ENCODE measurements at places on chromosomes 7 and 10. TPM values are rescaled to one million over a fixed set of nuclear protein-coding genes. Genes with fewer than 3 reads are reported as not detected.

TAS2R3 gene
- 1.2 TPM for polyA plus RNA-seq

NDUFB8 gene
- polyA plus RNA-seq: 169 TPM

EGR2 gene
- 4.7 TPM for polyA plus RNA-seq

BLNK gene
- 53.6 TPM for polyA plus RNA-seq

SYNPO2L gene
- polyA plus RNA-seq: 1.6 TPM

FOXP2 gene
- 7.4 TPM for polyA plus RNA-seq

HOXA11 gene
- 32.2 TPM for polyA plus RNA-seq

RNF133 gene
- 0.18 TPM for polyA plus RNA-seq

MLXIPL gene
- polyA plus RNA-seq: 4.8 TPM

KCNIP2 gene
- polyA plus RNA-seq: 6.2 TPM

CTBP2 gene
- 83.5 TPM for polyA plus RNA-seq

ASAH2 gene
- polyA plus RNA-seq: 6.8 TPM

FBXL13 gene
- 4.3 TPM for polyA plus RNA-seq

- no peak for DNase-seq
These were observed 774.1 kb upstream of the AUTS2 start for GRCh38 chr7:68823996-68824780.

GRCh38 chr10:93498166-93498565 is 1.8 kb downstream of the CEP55 start:
- no peak for DNase-seq

GRCh38 chr7:133845005-133845404 is 282.1 kb upstream of the LRGUK start:
- DNase-seq: no peak

DNA sequence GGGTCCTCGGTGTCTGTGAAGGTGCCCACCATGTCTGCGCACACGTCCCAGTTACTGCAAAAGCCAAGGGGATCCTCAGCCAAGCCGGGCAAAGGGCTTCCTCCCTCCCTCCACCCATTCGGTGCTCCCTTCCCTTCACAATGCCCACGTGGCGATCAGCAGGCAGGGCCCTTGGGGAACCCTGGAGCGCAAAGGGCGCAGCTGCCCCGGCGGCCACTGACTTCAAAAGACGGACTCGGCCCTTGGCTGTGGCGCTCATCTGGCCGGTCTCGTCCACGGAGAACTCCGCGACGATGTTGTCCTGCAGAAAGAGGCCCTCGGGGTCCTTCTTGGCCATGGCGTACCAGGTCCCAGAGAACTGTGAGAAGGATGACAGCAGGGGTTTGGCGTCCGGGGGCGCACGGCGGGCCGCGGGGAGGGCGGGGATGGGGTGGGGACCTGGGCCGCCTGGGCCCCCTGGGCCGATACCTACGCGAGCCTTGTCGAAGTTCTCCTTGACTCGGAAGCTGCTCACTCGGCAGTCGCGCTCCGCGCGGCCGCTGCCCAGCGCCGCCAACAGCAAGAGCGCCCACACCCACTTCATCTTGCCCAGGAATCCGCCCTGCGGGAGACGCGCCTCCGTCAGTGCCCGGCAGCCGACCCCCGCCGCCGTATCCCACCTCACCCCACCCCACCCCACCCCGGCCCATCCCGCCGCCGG is 439 bp downstream of the RBP4 start:
- peak; percentile 34 for DNase-seq

DNA sequence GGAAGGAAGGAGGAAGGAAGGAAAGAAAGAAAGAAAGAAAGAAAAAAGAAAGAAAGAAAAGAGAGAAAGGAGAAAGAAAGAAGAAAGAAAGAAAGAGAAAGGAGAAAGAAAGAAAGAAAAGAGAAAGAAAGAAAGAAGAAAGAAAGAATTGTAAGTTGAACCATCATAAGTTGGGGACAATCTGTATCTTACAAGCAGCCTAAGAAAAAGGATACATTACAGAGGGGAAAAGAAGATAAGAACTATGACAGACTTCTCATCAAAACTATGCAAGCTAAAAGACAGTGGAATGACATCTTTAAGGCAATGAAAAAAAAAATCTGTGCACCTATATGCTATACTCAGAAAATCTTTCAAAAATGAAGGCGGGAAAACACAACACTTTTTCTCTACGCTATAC is 50.3 kb upstream of the SP4 start:
- no peak for DNase-seq

DNA sequence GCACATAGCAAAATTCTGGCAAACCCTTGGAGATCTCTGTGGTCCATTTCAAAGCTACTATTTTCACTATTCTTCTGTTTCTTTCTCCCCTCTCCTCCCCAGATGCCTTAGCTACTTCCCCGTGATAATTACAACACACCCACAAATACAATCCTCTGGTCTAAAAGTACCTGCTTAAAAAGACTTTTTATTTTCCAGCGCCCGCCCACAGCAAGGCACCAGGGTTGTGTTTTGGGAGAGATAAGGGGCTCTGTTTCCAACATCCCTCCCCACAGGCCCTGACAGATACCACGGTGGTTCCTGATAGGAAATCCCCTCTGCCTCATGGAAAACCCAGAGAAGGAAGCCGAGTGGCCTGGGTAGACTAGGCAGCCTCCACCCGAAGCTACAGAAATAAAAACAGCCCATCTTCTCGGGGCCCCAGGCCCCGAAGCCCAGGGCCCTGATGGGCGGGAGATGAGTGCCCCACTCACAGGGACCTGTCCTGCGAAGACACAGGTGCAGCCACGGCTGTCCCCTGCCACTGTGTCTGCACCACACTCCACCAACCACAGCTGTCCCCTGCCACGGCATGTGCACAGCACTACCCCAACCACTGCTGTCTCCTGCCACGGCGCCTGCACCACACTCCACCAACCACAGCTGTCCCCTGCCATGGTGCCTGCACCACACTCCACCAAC is 19.7 kb downstream of the CALML5 start:
- DNase-seq: no peak

DNA sequence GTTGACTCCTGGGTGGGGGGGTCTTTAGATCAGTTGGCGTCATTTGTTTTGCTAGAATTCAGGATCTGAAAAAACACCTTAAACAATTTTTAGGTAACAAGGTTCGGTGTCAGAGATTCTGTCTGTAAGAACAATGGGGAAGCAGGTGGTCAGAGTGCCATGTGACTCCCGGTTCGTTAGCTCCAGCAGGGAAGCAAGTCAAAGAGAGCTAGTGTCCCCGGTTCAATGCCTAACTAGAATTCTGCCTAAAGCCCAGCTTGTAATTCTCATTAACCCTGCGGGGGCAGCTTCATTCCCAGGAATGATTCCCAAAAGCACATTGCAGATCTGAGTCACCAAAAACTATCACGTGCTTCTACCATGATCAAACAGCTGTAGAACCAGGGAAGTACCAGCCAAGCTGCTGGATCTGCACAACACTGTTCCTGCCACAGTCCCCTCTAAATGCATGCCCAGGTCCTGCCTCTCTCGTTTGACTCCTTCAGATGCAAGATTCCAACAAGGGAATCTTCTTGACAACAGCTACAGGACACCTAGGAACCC is 664.3 kb upstream of the CELF2 start:
- DNase-seq: no peak

DNA sequence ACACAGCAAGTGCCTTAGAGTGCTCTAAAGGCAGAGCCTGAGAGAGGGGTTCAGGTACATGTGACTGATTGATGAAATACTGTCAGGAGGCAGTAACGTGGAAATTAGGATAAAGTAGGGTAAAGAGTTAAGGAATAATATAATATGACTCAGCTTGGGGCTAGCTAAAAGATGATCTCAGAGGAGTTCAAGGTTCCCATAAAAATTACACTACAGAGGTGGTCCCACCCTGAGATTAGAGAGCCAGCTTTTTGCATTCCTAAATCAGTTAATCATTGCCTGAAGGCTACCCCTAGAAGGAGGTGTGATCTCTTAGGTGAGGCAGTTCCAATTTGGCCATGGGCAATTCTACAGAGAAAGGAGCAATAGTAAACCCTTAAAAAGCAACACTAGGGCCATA is 5.8 kb downstream of the LIPJ start:
- DNase-seq: no peak

GRCh38 chr7:13106513-13106912 is 419.1 kb downstream of the ARL4A start:
- DNase-seq: no peak

GRCh38 chr7:84714765-84715164 is 472.1 kb downstream of the SEMA3D start:
- DNase-seq: no peak

DNA sequence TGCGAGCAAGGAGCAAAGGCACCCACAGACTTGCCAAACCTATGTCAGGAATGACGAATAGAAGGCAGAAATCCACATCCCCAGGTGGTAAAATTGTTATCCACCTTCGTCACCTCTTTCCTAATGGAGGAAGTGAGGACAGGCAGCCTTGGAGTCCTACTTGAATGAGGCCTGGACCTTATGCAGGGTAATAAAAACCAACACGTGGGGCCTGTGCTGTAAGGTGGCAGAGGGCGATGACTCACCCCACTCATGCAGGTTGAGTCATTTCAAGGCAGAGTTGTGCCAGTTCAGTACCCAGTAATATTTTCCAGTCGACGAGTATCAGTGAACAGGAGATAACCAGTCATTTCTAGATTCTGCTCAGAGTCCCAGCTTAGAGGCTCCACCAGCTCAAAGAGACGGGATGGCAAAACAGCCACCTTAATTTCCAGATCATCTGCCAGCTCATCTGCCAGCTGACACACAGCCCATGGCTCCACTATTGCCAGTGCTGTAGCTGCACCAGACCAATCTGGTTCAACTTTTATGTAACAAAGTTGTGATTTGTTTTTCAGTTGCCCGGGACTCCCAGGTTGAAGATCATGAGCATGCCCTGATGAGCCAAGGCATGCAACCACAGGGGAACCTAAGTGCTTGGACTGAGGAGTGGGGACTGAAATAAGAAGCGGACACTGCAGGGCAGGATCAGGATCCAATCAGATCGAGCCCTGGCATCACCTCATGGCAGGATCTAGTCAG is 176.2 kb upstream of the ITGB1 start:
- DNase-seq: no peak

- DNase-seq: no peak
These were observed 215.7 kb upstream of the HABP2 start for GRCh38 chr10:113337142-113337541.

DNA sequence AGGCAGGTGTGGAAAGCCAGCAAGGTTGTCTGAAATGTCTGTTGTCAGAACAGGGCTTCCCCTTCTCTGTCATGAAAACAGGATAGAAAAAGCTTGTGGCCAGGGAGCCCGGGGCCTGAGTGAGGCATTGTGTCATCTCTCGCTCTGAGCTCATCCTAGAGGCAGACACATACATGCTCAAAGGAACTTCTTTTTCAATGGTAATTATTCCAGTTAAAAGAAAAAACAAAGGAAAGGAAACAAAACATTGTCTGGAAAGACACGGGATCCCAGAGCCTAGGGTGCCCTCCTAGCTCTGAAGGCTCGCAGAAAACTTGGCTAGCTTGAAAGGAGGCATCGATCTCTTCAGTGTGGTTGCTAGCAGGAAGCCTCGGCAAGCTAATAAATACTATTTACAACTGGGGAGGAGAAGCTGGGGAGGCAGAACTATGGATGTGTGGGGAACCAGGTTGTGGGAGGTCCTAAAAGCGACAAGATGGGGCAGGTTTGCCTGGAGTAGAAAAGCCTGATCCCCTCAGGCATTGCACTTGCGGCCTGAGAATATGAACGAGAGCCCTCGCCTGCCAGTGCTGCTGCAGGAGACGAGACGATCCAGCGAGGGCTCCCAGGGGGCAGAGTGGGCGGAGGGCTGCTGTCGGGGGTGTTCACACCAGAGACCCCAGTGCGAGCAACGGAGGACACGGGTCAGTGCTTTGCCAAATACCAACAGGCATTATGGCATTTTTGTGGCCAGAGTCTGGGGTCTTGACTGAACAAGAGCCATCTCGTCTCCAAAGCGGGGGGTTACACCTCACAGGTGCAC is 32.8 kb upstream of the DGKI start:
- no peak for DNase-seq

DNA sequence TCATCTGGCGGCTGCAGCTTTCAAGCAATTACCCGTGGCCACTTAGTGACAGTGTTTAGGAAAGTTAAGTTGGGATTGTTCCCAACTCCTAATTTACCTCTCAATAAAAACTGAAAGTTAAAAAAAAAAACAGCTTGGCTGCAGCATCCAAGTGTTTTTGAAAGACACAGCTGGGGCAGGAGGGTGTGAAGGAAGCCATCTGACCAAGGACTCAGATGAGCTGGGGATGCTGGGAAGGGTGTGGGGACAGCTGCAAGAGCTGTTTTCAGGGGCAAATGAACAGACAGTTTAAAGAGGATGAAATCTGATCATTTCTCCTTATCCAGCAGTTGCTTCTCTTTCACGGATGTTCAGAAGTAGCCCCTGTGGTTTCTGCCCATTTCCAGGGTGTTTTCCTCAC is 129.2 kb upstream of the CDCA7L start:
- no peak for DNase-seq

DNA sequence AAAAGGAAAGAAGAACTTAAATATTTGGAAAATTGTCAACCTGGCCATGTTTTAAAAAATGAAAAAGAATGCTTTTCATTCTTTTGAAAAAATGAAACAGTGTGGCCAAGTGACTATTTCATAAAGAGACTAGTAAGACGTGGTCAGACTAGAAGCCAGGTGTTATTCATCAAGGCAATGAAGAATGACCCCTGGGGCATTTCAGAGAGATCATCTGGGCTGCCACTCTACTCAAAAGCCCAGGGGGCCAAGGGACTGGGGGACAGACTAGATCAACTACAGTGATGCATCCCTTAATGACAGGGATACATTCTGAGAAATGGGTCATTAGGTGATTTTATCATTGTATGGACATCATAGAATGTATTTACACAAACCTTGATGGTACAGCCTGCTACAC is 199.4 kb downstream of the STK31 start:
- DNase-seq: no peak

- no peak for DNase-seq
These were observed 5.0 kb downstream of the CREB3L2 start for GRCh38 chr7:137996871-137997270.

DNA sequence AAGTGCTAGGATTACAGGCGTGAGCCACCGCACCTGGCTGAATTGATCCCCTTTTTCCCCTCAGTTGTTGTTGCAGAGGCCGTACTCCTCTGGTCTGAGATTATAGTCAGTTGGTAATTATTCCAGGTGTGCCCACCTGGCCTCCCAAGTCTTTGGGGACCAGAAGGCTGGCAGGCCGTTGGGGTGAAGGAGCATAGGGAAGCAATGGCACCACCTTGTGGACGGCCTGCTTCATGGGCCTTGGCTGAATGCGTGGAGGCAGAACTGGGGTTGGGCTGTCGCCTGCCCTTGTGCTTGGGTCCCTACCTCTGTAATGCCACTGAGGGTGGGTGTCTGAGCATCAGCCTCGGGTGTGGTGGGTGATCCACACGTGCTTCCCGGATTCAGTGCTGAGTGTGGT is 125.7 kb downstream of the RGS10 start:
- DNase-seq: no peak
